Stimulated activated CD8-positive, alpha-beta memory T cell treated with anti-CD3 and anti-CD28 coated beads, Interleukin-2, amount 100 ng/mL, for 48 hours (primary cell): ENCODE measurements at places on chromosomes 4 and X.

- no peak for DNase-seq
Measured at GRCh38 chrX:83501530-83501929, 6.6 kb upstream of the POU3F4 start.

DNA sequence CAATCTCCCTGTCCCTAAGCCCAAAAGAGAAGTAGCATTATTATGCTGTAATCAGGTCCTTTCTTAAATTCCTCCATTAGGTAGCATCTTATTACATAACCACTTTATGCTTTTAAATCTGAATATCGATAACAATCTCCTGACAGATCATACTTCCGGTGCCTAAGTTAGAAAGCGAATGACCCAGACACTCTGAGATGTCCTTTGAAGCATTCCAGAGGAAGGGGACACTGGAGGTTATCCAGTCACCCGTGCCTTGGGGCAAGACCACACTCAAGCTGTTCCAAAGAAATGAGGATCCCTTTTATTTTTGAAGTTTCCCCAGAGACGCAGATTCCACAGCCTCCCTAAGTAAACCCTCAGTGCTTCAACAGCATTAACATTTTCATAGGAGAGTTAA lies 125.7 kb downstream of the PALLD start:
- DNase-seq, result no peak

- no peak for DNase-seq
Measured at GRCh38 chr4:24001486-24002329, 111.9 kb upstream of the PPARGC1A start.

DNA sequence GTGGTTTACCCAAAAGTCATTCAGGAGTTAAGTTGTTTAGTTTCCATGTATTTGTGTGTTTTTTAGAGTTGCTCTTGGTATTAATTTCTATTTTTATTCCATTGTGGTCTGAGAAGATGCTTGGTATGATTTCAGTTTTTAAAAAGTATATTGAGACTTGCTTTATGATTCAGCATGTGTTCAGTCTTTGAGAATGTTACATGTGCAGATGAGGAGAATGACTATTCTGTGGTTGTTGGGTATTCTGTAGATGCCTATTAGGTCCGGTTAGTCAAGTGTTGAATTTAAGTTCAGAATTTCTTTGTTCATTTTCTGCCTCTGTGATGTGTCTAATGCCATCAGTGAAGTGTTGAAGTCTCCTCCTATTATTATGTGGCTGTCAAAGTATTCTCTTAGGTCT lies 249.4 kb downstream of the ARHGAP10 start:
- no peak for DNase-seq

DNA sequence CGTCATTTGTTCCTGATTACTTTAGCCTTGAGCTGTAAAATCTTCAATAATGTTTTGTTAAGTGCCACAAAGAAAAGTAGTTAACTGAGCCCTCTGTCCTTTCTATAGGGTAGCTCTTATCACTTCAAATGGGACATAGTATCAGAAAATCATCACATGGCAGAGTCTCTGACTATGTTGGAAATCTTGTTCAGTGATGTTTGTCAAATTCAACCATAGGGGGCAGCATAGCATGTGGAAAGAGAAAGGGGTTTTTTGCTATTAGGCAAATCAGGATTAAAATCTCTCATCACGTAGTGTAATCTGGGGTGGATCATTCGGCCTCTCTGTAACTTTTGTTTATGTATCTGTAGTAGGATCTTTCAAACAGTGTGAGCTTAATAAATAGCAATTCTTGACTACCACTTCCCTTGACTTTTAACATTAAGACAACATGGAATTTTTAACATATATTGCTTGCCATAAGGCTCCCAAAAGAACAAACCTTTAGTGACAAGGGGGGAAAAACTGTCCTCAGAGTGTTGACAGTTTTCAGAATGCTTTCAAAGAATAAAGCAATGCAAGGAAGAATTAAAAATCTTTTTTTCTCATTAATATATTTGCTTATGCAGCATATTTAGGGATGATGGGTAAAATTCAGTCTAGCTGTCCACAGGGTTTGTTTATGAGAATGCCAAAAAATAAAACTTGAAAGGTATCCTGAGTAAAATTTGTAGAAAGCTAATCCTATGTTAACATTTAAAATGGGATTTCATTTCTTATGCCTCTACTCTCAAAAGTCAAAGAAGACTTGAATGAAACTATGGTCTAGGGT lies 127.2 kb downstream of the FBXW7 start:
- DNase-seq, result no peak

- DNase-seq, result no peak
Measured at GRCh38 chr4:99383833-99384392, 31.4 kb upstream of the ADH1C start.
